Upper lobe of right lung (tissue), 1 donor: ENCODE measurements at places on chromosomes 2 and 18.

DNA sequence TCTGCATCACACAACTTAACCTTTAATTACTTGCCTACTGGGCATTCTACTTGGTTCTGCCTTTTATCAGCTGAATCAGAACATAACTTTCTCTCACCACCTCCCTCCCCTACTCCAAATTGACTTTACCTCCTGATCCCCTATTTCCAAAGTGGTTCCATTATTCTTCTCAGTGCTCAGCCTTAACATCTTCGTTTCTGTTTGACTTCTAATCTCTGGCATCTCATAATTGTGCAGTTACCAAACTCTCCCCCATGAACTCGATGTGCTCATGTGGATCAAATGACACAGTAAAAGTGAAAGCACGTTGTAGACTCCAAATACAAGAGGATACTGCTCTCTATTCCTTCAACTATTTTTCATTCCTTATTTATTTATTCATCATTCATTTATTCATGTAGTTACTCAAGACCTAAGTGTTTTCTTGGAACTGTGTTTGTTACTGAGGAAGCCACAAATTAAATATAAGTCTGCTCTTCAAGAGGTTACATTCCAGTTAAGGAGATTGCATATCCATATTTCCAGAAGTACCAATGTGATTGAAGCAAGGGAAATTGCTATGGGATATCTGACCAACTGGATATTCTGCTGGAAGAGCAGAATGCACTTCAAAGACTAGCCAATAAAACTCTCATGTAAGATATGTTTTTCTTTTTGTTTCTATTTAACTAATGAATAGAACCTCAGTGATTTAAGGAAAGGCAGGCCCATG, 158.8 kb downstream of the TMEFF2 start:
- DNase-seq = no peak

DNA sequence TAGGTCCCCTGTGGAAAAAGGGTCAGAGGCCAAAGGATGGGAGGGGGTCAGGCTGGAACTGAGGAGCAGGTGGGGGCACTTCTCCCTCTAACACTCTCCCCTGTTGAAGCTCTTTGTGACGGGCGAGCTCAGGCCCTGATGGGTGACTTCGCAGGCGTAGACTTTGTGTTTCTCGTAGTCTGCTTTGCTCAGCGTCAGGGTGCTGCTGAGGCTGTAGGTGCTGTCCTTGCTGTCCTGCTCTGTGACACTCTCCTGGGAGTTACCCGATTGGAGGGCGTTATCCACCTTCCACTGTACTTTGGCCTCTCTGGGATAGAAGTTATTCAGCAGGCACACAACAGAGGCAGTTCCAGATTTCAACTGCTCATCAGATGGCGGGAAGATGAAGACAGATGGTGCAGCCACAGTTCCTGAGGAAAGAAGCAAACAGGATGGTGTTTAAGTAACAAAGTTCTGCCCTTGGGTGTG, 165.8 kb downstream of the RPIA start:
- DNase-seq = no peak

DNA sequence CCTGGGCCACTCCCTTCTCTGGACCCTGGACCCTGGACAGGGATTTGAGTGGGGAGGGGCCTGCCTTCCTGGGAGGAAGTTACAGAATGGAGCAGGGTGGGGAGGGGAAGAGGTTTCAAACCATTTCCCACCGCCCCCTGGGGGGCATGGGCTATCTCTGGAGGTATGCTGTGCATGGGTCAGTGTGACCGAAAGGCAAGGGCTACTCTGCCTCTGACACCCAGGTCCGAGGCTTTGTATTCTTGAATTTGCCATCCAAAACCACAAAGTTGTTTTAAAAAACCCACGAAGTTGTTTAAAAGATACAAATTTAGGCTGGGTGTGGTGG, 46.9 kb downstream of the GORASP2 start:
- no peak for DNase-seq

DNA sequence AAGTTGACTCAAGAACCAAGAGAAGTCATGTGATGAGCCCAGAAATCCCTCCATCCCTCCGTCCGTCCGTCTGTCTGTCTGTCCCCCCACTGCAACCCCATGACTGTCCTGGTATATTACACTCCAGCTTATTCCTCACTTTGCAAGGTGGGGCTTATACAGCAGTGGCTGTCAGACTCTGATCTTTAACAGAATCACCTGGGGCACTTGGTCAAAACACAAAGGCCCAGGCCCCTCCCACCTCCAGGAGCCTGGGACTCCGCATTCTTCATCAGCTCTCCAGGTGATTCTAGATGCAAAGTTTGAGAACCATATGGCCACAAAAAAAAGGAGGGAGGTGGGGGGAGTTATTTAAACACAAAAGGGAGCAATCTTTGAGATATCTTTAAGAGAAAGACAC, 61.4 kb downstream of the MYO5B start:
- DNase-seq = no peak

- DNase-seq = no peak
These were observed 160.2 kb upstream of the CCDC68 start for GRCh38 chr18:55119434-55119833.

DNA sequence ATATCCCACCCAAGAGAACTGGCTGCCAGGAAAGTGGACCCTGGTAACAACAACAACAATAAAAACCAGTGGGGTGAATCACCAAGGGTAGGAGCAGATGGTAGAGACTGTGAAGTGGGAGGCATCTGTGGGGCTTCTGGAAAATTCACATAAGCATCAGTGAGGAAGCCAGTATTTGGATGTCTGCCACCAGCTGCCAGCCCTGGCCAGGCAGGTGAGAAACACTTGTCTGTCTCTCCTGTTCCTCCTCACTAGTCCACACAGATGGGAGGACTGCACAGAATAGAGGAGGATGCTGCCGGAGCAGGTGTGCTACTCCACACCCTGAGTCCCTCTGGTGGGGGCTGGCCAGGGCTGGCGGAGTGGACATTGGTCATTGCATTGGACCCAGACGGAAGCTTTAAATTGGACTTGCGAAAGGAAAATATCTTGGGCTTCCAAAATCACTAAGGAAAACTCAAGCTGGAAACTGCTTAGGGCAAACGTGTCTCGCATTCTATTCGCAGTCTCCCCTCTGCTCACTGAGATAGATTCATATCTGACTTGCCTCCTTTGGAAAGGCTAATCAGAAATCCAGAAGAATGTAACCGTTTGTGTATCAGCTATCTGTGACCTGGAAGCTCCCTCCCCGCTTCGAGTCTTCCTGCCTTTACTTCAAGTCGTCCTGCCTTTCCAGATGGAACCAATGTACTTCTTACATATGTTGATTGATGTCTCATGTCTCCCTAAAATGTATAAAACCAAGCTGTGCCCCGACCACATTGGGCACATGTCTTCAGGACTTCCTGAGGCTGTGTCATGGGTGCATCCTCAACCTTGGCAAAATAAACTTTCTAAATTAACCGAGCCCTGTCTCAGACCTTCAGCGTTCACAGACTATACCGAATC, 69.1 kb downstream of the NAB1 start:
- no peak for DNase-seq

GRCh38 chr2:73704285-73704684, 32.9 kb downstream of the TPRKB start:
- no peak for DNase-seq

DNA sequence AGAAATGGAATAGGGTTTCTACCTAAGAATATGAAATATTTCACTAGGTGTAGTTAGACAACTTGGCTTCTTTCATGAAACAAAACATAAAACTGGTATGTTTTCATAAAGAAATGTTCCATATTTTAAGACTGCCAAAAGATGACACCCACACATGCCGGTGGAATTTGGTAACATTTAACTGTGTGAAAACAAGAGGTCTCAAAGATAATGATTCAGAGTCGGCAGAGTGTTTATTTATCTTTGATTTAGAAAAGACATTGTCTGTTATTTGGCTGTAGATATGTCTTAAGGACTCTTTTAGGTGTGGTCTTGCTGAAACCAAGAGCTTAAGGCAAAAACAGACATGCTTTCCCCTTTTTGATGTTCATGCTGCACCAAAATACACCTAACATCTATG, 63.5 kb upstream of the FN1 start:
- DNase-seq = no peak

DNA sequence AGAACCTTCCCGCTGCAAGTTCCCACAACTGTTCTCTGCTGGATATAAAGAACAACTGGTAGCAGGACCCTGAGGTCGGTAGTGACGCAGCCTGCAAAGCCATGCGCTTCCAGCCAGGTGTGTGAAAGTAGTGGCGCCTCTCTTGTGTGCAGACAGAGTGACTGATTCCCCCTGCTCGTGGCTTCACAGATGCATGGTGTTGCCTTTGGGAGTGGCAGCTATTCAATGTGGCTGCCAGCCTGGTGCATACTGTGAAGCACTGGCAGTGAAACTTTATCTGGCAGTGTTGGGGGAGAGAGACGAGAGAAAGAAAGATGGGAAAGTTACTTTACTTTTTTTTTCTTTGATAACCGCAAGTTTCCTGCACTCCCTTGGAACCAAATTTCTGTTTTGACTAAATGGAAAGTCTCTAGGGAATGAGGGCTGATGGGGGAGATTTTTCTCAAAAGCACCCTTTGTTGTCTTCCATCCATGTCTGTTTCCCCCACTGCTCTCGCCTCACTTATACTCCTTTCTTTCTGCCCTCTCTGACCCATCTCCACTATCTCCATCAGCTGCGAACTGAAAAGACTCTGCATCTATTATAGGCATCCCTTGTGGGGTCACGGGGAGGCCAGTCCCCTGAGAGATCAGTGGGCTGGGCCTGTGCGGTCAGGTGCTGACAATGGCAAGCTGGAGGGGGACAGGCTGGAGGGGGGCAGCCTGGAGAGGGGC, 90.0 kb upstream of the TNP1 start:
- DNase-seq = no peak

DNA sequence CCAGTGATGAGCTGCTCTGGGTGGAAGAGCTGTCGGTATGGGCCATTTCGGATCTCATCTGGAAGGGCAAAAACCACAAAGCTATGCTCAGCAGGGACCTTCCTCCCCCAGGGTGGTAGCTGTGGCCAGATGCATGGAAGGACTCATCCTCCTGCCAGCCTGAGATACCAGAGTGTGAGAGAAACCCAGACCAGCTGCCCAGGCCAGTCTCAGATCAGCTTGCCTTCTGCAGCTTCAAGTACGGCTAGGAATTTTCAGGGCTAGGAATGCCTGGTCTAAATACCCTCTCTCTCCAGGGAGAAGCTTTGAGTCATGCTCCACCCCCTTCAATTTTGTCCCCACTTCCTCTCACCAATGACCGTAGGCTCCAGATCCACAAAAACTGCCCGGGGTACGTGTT, 1.4 kb upstream of the TUBA4B start:
- DNase-seq = no peak

DNA sequence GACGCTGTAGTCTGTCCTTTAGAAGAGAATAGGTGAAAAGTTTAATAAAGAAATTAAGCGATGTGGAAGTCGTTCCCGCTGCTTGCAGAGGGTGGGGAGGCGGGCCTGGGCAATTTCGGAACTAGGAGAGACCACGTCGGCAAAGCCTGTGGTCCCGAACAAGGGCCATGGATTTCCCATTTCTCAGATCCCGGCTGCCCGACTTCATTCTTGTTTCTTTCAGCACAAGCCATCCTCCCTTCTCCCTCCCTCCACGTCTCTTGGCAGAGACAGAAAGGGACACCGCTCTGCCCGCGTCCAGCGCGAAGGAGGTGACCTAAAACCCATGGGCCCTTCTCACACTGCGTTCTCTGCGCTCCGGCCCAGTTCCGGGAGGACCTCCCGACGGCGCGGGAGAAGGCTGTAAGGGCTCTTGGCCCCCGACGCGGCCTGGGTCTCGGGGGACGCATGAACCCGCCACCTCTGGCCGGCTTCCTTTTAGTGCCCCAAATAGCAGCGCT, 2.2 kb upstream of the BCL2L11 start:
- no peak for DNase-seq

DNA sequence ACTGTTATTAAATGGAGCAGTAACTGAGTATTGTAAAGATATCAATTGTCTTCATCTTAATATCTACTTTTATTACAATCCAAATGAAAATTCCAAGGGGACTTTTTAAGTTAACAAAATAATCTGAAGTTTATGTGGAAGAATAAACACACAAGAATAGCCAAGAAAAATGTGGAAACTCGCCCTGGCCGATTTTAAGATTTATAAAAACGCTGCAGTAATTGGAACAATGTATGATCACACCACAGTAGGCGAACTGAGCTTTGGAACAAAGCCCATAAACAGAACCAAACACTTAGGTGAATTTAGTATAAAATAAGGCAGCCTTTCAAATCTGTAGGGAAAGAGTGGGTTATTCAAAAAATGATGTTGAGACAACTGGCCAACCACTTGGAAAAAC, 96.3 kb downstream of the ANTXR1 start:
- no peak for DNase-seq

DNA sequence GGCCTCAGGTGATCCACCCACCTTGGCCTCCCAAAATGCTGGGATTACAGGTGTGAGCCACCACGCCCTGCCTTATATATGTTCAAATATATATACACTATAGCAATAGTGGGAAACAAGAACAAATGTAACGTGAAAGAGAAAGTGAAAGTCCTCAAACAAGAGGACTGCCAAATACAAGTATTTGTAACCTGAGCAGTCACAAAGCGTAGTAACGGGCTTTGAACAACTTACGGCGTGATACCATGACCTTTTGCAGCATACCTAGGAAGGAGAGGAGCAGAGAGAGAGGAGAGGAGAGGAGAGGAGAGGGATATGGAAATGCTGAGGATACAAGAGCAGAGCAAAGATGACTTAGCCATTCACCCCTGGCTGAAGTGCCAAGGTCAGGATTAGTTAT, 113.8 kb upstream of the RGPD4 start:
- no peak for DNase-seq

GRCh38 chr2:124034265-124034664, 9.2 kb downstream of the CNTNAP5 start:
- no peak for DNase-seq

DNA sequence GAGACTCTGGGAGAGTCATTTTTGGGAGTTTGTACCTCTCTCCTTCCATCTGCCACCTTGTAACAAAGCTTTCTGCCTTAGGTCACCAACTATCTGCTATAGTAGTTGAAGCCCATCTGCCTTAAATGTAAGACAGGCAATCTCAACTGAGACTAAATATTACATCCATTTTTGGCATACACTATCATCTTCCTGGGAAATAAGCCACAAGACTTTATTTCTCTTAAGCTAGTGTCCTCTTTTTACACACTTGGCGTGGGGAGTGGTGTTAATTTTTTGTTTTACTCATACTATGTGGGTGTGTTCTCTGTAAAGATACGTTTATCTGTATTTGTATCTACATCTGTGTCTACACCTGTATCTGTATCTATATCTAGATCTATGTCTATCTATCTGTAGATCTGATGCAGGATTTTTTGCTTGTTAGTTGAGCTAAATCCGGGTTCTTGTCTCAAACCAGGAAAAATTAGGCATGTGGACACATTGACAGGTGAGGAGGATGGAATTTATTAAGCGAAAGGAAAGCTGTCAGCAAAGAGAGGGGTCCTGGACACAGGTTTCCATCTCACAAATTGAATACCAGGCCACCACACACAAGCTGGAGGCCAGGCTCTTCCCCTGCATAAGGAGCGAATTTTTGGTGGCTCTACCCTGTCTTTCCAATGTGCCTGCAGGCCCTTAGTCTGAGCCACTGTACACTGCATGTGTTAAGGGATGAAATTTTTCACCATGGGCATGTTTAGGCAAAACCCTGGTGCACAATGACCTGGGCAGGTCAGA, 64.8 kb upstream of the RND3 start:
- DNase-seq = no peak
